ENCODE measurements at places on chromosomes 7 and 10. TPM values are rescaled to one million over a fixed set of nuclear protein-coding genes. Genes with fewer than 3 reads are reported as not detected.

Gene OR6V1
- not detected for total RNA-seq

Gene MRLN
- not detected for total RNA-seq

- DNase-seq: no peak
- H3K36me3 ChIP-seq: peaks cover 6% of the 10 kb centered on the region
- no peak overlapping the region for H3K27ac ChIP-seq
Observed at GRCh38 chr10:127435246-127435645, 113.9 kb upstream of the NPS start.

DNA sequence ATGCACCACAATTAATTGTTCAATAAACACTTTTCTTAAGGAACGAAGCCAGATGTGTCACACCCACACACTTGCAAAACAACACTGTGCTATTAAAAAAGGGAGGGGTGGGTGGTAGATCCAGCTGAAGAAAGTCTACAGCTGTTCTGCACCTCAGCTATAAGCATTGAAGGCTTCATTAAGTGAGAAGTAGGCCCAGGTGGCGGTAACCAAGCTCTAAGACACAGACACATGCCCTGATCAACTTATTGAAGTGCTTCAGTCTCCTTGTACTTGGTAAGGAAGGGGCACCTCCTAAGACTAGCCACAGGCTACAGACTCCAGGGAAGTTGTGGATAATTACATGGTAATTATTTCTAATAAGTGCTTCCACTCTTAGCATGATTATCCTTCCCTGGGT is 4.5 kb upstream of the CPVL start:
- H3K4me1 ChIP-seq: peaks cover 3% of the 10 kb centered on the region
- H3K27ac ChIP-seq: no peak overlapping the region
- no peak overlapping the region for H3K4me3 ChIP-seq
- no peaks in the 10 kb centered on the region for H3K27me3 ChIP-seq
- no peak for DNase-seq
- H3K36me3 ChIP-seq: no peaks in the 10 kb centered on the region

DNA sequence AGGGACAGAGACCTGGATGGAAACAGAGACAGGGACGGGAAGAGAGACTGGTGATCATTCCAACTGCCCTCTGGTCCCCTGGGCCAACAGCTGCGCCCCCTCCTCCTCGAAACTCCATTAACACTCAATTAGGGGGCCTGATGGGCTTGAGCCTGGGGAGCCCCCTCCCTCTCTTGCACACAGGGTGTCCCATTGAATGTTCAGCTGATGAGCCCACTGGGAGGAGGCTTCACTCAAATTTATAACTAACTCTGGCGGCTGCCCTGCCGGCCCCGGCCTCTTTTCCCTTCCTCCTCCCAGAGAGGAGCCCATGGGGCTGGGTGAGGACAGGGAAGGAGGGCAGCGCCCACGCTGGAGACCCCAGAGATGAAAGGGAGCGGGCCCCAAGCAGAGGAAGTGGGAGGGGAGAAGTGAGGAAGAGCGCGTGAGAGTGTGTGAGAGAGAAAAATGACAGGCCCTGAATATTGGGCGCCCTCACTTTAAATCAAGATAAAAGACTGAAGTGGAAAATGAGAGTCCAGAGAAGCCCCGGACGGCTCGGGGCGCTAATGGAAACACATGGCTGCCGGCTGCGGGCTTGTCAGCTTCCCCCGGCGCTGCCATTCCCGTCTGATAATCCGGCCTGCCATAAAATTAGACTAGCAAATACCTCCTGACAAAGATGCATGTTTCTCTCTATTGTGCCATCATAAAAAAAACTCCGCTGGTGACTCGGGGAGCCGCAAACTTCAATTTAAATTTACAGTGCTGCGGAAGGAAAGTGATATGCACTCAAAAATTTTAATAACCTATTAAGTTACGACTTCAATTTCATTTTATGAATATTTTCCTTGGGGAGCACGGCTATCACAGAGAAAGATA is 58.0 kb upstream of the PAX2 start:
- peaks cover 71% of the 10 kb centered on the region for H3K27me3 ChIP-seq
- H3K36me3 ChIP-seq: no peaks in the 10 kb centered on the region
- H3K27ac ChIP-seq: no peak overlapping the region
- H3K4me3 ChIP-seq: no peak overlapping the region

GRCh38 chr10:132910901-132911785 is 31.2 kb downstream of the CFAP46 start:
- DNase-seq: no peak
- no peak overlapping the region for H3K4me3 ChIP-seq
- H3K27ac ChIP-seq: no peak overlapping the region
- H3K27me3 ChIP-seq: no peaks in the 10 kb centered on the region
- no peaks in the 10 kb centered on the region for H3K36me3 ChIP-seq
- no peaks in the 10 kb centered on the region for H3K4me1 ChIP-seq

Gene TFR2
- 0.50 TPM for total RNA-seq

- DNase-seq: peak; percentile 23
- no peaks in the 10 kb centered on the region for H3K36me3 ChIP-seq
- H3K4me3 ChIP-seq: no peak overlapping the region
- H3K27me3 ChIP-seq: no peaks in the 10 kb centered on the region
- peaks cover 11% of the 10 kb centered on the region for H3K4me1 ChIP-seq
- no peak overlapping the region for H3K27ac ChIP-seq
Observed at GRCh38 chr7:157046681-157047080, 36.2 kb upstream of the MNX1 start.

DNA sequence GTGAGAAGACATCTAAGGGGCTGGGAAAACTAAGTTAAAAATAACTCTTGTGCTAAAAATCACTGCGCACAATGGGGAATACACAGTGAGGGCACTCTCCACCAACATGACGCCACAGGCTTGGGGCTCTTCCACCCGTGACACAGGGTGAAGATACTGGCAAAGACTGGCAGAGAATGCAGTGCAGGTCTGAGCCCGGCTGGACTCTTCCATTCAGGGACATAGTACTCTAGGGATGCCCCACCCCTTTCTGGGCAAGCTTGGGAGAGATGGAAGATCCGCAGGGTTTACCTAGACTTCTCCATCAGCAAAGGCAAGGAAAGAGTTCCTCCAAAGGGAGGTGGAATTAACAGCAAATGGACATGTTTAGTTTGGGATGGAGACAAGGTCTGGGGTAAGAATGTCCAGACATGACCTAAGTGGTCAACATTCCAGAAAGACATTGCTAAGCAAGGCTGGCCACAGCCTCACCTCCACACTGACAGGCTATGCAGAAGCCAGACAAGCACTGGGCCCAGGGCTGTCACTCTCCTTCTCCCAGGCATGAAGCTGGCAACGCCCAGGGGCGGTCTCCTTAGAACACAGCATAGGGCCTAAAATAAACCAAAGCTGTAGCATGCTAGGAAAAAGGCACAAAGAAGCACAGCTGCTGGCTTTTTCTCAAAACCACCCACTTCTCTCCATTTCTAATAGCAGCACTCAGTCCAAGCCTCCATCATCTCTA is 28.1 kb downstream of the XPNPEP1 start:
- no peaks in the 10 kb centered on the region for H3K27me3 ChIP-seq
- peak overlapping the region; percentile 47 for H3K27ac ChIP-seq
- H3K4me3 ChIP-seq: no peak overlapping the region
- DNase-seq: peak; percentile 92

GRCh38 chr7:33155811-33156210 is 26.4 kb downstream of the BBS9 start:
- no peak overlapping the region for H3K4me3 ChIP-seq
- no peak overlapping the region for H3K27ac ChIP-seq
- DNase-seq: peak; percentile 95
- H3K36me3 ChIP-seq: no peaks in the 10 kb centered on the region
- no peaks in the 10 kb centered on the region for H3K27me3 ChIP-seq

- no peak overlapping the region for H3K4me3 ChIP-seq
- H3K4me1 ChIP-seq: no peaks in the 10 kb centered on the region
- H3K36me3 ChIP-seq: no peaks in the 10 kb centered on the region
- H3K27me3 ChIP-seq: no peaks in the 10 kb centered on the region
- H3K27ac ChIP-seq: no peak overlapping the region
Observed at GRCh38 chr10:1255600-1256431, 199.6 kb downstream of the WDR37 start.

Gene C10orf143
- total RNA-seq: 0.73 TPM

- DNase-seq: peak; percentile 41
- no peaks in the 10 kb centered on the region for H3K4me1 ChIP-seq
- H3K4me3 ChIP-seq: no peak overlapping the region
- no peak overlapping the region for H3K27ac ChIP-seq
- H3K27me3 ChIP-seq: no peaks in the 10 kb centered on the region
Observed at GRCh38 chr10:2202401-2202800, 465.1 kb upstream of the ADARB2 start.

DNA sequence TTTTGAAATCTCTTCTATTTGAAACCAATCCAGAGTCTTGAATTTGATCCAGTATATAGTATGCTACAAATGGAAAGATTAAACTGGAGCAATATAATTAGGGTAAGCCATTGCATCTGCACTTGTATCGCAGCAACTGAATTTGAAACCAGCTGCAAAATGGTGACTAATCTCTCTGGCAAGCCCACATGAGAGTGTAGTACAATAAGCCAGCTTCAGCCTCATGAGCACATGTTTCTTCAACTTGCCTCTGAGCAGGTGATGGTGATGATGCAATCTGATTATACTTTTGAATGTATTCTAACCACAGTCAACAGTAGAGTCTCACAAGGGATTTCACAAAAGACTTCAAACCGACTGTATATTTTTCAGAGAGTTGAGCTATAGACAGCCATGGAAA is 829 bp upstream of the RPA3 start:
- peak overlapping the region; percentile 14 for H3K27ac ChIP-seq
- peaks cover 7% of the 10 kb centered on the region for H3K4me1 ChIP-seq
- H3K36me3 ChIP-seq: no peaks in the 10 kb centered on the region
- no peaks in the 10 kb centered on the region for H3K27me3 ChIP-seq
- H3K4me3 ChIP-seq: no peak overlapping the region

Gene DUSP5
- 35.0 TPM for total RNA-seq

DNA sequence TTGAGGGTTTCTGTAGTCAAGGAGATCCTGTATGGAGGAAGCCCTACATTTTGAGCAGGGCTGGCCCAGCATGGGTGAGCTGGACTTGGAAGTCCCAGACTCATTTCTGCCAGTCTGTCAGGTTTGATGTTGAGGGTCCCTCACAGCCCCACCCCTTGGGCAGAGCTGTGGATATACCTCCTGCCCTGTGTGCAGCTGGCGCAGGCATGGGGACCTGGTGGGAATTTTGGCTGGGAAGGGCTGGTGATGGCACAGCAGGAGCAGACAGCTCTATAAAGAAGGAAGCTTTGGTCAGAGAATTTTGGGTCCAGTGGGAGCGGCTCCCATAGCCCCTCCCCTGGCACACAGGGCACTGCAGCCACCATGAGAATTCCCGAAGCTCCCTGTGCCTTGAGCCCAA is 482.6 kb downstream of the RPS24 start:
- no peaks in the 10 kb centered on the region for H3K27me3 ChIP-seq
- no peak overlapping the region for H3K27ac ChIP-seq
- H3K4me3 ChIP-seq: no peak overlapping the region
- H3K36me3 ChIP-seq: no peaks in the 10 kb centered on the region
- peaks cover 10% of the 10 kb centered on the region for H3K4me1 ChIP-seq
- no peak for DNase-seq

DNA sequence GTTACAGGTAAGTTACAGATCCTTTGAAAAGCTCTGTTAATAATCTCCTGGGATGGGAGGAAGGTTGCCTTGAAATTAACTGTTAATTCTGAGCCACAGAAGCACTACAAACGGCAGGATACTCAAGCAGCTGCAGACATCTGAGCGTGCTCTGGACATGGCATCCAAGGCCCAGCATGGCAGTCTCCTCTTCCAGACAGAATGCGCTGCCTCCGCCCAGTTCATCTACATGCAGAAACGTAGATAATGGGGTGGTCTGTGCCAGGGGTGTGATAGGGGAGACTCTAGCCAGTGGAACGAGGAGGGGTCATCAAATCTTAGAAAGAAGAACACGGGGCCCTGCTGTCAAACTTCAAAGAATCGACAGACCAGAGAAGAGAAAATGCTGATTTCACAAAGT is 13.8 kb downstream of the VIPR2 start:
- H3K27ac ChIP-seq: no peak overlapping the region
- no peaks in the 10 kb centered on the region for H3K4me1 ChIP-seq
- H3K4me3 ChIP-seq: no peak overlapping the region
- H3K36me3 ChIP-seq: no peaks in the 10 kb centered on the region

DNA sequence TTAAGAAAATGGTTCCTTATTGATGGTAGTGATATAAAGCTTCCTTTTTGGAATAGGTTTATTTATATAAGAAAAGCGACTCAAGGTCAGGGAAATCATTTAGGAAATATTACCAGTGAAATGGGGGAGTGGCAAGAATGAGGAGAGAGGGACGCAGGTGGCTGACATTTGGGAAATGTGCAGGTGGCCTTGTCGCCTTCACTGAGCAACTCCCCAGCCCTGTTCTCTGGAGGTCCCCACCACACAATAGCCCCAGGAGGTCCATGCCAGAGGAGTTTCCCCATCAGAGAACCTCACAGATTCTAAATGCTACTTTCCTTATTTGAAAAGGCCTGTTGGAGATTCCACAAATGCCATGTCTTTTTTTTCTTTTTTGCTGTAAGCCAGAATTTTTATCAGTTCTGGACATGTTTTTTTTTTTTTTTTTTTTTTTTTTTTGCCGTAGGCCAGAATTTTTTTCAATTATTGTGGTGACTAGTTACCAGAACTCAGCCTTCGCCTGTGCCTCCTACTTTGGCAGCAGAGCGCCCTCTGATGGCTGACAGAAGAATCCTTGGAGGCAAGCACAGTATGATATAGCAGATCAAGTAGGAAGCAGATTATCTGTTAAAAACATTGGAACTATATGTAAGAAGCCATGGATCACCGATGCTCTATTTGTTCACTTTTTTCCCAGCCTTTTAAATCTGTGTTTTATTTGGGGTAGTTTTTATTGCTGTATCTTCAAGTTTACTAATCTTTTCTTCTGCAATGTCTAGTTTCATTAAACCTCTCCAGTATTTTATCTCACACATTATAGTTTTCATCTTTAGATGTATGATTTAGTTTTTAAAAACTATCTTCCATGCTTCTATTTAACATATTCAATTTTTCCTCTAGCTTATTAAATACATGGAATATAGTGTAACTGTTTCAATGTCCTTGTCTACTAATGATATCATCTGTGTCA is 18.6 kb downstream of the OPALIN start:
- H3K36me3 ChIP-seq: no peaks in the 10 kb centered on the region
- H3K27me3 ChIP-seq: peaks cover 5% of the 10 kb centered on the region
- no peak overlapping the region for H3K27ac ChIP-seq
- no peaks in the 10 kb centered on the region for H3K4me1 ChIP-seq
- no peak overlapping the region for H3K4me3 ChIP-seq

DNA sequence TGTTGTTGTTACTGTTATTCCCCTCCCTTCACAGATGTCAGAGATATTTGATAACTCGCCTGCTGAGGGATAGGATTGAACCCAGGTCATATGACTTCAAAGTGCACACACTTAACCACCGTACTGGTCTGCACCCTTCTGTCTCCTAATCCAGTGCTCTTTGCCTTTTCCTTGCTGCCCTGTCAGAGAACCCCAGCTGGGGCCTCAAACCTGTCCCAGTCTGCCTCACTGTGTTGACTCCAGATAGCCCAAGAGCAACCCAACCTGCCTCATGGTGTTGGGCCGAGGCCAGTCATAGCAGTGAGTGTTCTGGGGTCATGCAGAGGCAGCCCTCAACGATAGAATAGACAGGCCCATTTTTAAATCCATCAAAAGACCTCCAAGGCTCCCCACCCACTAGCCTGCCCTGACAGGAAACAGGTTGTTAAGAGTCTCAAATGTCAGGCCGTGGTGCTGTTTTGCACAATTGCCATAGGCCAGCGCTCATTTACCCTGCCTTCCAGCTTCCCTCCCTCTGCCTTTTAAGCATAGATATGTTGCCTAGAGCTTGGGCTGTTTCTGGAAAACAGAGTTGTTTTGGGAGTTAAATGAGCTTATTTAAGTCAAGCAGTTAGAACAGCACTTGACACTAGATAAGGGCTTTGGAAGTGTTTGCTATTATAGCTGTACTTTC is 37.0 kb upstream of the PDCD4 start:
- no peaks in the 10 kb centered on the region for H3K36me3 ChIP-seq
- no peaks in the 10 kb centered on the region for H3K27me3 ChIP-seq
- no peak overlapping the region for H3K27ac ChIP-seq
- DNase-seq: no peak
